ENCODE measurements at places on chromosomes 5 and 9. TPM values are rescaled to one million over a fixed set of nuclear protein-coding genes. Genes with fewer than 3 reads are reported as not detected.

The GPR150 gene
- total RNA-seq, result not detected

The SEMA5A gene
- 4.4 TPM for total RNA-seq

The MAT2B gene
- total RNA-seq, result 24.3 TPM

The RMRP gene
- total RNA-seq, result 23,421 TPM

The LRRC70 gene
- 1.5 TPM for total RNA-seq

The FOXE1 gene
- not detected for total RNA-seq

The NOXA1 gene
- total RNA-seq, result 0.51 TPM

- DNase-seq, result peak; percentile 76
Observed at GRCh38 chr5:126446498-126447224, 23.5 kb downstream of the GRAMD2B start.

- DNase-seq, result no peak
Observed at GRCh38 chr5:141515141-141515540, 26.3 kb downstream of the PCDHGC5 start.

GRCh38 chr5:144076521-144077083 lies 93.9 kb downstream of the YIPF5 start:
- DNase-seq, result no peak

- DNase-seq, result no peak
Observed at GRCh38 chr5:171743436-171744076, 42.1 kb upstream of the SMIM23 start.

GRCh38 chr5:68290847-68291246 lies 75.3 kb downstream of the PIK3R1 start:
- DNase-seq, result no peak

- DNase-seq, result no peak
Observed at GRCh38 chr5:31771500-31771899, 132.6 kb downstream of the PDZD2 start.

- no peak for DNase-seq
Observed at GRCh38 chr5:68441309-68442073, 225.9 kb downstream of the PIK3R1 start.

DNA sequence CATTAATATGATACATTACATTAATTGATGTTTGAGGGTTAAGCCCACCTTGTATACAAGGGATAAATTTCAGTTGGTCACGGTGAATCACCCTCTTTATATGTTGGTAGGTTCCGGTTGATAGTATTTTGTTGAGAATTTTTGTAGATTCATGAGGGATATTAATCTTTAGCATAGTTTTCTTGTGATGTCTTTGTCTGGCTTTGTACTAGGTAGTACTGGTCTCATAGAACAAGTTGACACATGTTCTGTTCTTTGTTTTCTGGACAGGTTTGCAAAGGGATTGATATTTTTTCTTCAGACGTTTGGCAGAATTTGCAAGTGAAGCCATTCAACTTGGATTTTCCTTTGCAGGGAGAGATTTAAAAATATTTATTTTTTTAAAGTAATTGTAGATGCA lies 49.1 kb upstream of the CLK4 start:
- DNase-seq, result no peak

GRCh38 chr5:62418462-62419076 lies 6.0 kb downstream of the IPO11 start:
- DNase-seq, result no peak

GRCh38 chr5:140875085-140876065 lies at the start of gene PCDHA12:
Gene PCDHA12, plus strand, starts transcription at chr5:140875308. Its CDS starts 165 bp downstream, at chr5:140875473.
- DNase-seq, result peak; percentile 82

GRCh38 chr9:16085167-16085726 lies 532.4 kb downstream of the CCDC171 start:
- DNase-seq, result no peak

DNA sequence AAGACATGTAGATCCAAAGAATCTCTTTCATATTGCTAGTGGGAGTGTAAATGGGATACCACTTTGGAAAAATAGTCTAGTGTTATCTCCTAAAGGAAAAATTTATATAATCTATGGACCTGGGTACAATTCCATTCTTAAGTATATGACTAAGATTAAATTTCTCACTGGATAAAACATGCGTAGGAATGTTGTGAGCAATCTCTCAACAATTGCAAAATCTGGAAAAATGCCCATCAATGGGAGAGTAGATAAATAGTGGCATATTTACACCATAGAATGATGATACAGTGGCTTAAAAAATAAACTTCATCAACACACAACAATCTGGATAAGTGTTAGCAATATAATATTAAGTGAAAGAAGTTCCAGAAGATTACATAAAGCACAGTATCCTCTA lies 469.5 kb downstream of the MAN2A1 start:
- DNase-seq, result peak; percentile 89

DNA sequence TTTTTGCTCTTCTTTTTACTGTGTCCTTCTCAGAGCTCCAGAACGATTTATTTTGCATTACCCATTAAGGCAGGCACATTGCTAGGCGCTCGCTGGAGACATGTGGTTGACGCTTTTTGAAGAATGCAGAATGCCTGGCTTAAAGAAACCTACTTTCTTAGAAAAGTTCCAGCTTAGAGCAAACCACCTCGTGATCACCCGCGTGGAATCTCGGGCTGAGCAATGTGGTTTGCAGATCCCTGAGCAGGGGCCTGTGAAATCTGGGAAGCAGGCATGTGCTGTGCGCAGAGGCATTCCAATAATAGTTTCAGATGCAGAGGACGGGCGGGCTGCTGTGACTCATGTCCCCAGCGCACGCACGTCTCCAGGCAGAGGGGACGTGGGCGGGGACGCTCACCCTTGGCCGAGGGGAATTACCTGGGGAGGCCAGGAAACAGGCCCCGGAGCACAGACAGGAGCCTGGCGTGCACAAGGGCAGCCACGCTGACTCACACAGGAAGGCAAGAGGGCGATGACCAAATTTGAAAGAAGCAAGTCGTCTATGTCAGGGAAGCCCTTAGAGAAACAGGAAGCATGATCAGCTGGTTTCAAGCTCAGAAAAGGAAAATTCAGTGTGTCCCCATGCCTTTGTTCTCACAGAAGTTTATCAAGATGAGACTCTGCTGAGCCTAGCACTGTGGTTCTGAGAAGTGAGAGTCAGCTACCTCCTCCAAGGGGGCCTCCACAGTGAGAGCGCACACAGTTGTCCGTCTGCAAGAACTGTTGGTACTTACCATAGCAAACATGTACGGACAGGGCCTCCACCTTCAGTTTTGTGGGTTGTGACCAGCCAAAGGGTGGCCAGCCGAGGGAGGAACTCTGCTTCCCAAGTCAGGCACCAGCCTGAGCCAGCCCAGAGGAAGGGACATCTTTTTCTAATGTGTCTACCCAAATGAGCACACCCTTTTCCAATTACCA lies 218.6 kb downstream of the PIK3R1 start:
- peak; percentile 78 for DNase-seq

- no peak for DNase-seq
Observed at GRCh38 chr5:141507387-141508091, 18.7 kb downstream of the PCDHGC5 start.

GRCh38 chr5:126970517-126971017 lies 59.8 kb downstream of the MARCHF3 start:
- DNase-seq, result peak; percentile 47

- no peak for DNase-seq
Observed at GRCh38 chr9:136057236-136058081, 37.6 kb downstream of the NACC2 start.

- no peak for DNase-seq
Observed at GRCh38 chr5:137260820-137261695, 238.1 kb downstream of the SPOCK1 start.

- DNase-seq, result no peak
Observed at GRCh38 chr9:95459851-95460517, 56.8 kb downstream of the PTCH1 start.

DNA sequence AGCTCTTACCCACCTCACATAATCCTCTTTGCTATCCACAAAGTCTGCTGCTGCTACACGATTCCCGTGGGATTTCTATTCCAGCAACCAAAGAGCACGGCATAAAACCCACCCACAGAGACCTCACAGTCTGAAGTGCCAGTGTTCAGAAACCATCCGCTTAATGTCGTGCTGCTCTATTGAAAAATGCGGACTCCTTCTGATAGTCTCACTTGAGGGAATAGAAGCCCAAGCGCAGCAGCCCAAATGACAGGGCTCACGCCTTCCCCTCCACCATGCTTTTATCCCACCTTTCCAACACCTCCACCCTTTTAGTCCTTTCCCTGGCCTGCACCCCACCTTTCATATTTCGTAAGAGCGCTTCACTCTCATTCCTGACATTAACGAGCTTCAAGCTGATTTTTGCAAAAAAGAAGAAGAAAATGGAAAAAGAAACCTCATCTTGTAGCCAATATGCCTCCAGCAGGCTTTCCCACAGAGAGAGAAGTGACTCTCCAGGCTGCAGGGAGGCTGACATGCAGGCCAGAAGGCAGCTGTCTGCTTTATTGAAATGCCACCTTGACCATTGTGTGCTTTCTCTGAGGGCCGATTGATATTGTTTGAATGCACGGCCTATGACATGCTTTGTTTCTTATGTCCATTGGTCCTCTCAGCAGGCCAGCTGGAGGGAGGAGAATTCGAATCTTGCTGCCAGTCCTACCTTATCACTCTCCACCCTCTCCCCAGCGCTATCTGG lies 70.6 kb upstream of the PCSK1 start:
- no peak for DNase-seq

- no peak for DNase-seq
Observed at GRCh38 chr5:74493411-74493810, 147.1 kb downstream of the ENC1 start.

- DNase-seq, result no peak
Observed at GRCh38 chr5:10339058-10339811, 14.3 kb upstream of the MARCHF6 start.
